ENCODE measurements at places on chromosomes 5 and 9.

- DNase-seq = no peak
These were observed 33.0 kb downstream of the SLC9A3 start for GRCh38 chr5:491119-491855.

- peak; percentile 75 for DNase-seq
These were observed 20.8 kb downstream of the PAPPA start for GRCh38 chr9:116174347-116174746.

GRCh38 chr5:91830361-91830953, 447.3 kb upstream of the ARRDC3 start:
- DNase-seq = peak; percentile 12

- DNase-seq = no peak
These were observed at the start of gene CCNI2 for GRCh38 chr5:132746954-132747615. Gene CCNI2, plus strand, starts transcription at chr5:132747426. Its CDS starts 70 bp downstream, at chr5:132747496.

GRCh38 chr9:29806937-29807618, 2233.8 kb upstream of the C9orf72 start:
- DNase-seq = no peak

All from fibroblast of mammary gland (primary cell).